ENCODE measurements at places on chromosomes 11 and 22.
A peak's percentile ranks its signal among the peaks of the same experiment; 100 is the strongest.

DNA sequence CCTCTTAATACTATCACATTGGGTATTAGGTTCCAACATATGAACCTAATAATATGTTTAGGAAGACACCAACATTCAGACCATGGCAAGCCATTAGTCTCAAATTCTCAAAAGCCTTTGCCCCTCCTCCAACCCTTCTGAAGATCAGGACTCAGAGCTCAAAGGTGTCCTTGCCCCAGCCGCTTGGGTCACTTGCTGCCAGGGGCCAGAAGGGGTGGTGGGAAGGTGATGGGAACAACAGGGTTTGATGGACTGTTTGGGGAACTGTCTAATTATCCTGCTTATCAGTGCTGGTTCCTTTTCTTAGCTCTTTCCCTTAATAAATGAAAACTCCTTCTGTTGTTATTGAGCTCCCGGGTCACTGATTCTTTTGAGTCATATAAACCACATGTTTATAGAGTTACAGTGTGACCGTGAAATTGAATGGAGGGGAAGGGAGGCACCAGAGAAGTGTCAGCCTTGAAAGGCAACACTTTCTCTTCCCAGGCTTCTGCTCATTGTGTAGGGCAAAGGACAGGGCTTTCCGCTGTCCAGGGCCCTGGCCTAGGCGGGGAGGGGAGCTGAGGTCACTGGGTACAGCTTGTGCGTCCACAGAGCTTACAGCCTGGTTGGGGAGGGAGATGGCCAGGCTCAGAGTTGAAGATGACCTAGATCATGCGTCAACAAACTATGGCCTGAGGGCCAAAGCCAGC is 105.1 kb downstream of the FBXO7 start:
- DNase-seq = no peak

- no peak for DNase-seq
Observed at GRCh38 chr11:78310500-78310909, 107.1 kb downstream of the GAB2 start.

GRCh38 chr11:108222574-108223347 is at the start of the genes ATM and NPAT:
ATM (plus strand) TSS chr11:108223067; CDS start chr11:108227625, 4,558 bp downstream.
NPAT (minus strand) TSS chr11:108222638; CDS start chr11:108222536, 102 bp downstream.
- peak; percentile 94 for DNase-seq

DNA sequence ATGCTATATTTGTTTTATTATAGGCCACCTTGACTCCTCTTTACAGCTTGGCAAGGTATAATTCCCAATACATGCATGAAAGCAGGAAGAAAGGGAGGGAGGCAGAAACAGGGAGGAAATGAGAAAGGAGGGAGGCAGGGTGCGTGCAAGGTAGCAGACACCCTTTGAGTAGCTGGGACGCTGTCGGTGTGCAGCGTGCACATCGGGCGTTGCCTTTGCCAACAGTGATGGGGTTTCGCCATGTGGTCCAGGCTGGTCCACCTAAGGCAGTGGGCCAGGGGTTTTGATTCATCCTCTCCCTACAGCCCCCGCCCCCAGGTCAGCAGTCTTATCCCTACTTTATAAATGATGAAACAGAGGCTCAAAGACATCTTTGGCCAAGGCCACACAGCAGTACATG is 25.0 kb upstream of the PHF21B start:
- no peak for DNase-seq

DNA sequence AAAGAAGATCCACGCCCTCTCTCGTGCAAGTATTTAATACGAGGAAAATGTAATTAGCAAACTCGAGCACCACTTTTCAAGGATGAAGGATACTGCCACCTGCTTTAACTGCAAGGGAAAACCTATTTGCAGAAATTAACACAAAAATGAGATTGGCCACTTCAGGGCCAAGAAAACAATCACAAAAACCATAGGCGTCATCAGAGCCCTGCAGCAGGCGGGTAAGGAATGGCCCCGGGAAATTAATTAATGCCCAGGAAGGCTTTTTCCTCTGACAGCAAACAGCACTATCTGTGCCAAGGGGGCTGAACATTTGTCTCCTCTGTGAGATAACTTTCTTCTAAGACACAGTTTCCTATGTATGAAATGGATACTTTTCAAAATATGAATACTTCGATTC is 255.7 kb downstream of the CTTN start:
- no peak for DNase-seq

GRCh38 chr22:45946805-45947600 is 30.0 kb downstream of the WNT7B start:
- DNase-seq = no peak

DNA sequence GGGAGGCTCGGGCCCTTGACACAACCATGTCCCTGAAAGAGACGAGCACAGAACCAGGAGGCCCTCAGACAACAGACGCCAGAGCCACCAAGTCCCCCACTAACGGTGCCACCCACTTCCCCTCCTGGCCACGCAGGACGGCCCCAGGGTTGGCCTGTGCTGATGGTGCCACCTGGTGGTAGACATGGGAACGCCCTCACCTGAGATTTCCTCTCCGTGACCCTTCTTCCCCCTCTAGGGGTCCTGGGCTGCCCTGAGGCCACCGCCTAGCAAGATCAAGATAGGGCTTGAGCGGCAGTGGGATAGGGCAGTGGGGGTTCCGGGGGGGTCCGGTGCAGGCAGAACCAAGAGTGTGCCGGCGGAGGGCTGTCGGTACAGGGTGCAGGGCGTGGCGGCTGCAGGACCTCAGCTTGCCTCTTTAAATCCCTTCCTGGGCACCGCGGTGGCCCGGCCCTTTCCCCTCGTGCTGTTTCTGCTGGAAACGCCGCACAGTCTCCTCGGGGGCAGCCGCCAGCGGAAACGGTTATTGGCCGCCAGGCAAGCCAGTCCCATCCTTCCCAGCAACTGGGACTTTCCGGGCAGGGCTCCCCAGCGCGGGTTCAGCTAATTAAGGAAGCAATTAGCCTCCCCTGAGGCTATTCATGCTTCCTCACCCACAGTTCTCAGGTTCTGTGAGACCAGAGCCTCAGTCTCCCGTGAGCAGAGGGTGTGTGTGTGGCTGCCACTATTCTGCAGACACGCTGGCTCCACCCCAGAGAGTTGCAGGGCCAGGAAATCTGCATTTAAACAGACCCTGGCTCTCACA is 5.5 kb upstream of the NFAM1 start:
- DNase-seq = no peak

- no peak for DNase-seq
Observed at GRCh38 chr22:36397131-36398093, 9.6 kb upstream of the MYH9 start.

DNA sequence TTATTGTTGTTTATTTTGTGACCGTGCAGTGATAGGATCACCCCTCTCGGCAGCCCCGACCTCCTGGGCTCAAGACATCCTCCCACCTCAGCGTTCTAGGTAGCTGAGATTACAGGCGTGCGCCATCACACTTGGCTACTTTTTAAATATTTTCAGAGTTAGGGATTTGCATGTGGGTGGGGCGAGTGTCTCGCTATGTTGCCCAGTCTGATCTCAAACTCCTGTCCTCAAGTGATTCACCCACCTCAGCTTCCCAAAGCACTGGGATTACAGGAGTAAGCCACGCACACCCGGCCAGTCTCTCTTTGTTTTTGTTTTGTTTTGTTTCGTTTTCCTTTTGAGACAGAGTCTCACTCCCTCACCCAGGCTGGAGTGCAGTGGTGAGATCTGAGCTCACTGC is 1.2 kb upstream of the INTS5 start:
- DNase-seq = no peak

DNA sequence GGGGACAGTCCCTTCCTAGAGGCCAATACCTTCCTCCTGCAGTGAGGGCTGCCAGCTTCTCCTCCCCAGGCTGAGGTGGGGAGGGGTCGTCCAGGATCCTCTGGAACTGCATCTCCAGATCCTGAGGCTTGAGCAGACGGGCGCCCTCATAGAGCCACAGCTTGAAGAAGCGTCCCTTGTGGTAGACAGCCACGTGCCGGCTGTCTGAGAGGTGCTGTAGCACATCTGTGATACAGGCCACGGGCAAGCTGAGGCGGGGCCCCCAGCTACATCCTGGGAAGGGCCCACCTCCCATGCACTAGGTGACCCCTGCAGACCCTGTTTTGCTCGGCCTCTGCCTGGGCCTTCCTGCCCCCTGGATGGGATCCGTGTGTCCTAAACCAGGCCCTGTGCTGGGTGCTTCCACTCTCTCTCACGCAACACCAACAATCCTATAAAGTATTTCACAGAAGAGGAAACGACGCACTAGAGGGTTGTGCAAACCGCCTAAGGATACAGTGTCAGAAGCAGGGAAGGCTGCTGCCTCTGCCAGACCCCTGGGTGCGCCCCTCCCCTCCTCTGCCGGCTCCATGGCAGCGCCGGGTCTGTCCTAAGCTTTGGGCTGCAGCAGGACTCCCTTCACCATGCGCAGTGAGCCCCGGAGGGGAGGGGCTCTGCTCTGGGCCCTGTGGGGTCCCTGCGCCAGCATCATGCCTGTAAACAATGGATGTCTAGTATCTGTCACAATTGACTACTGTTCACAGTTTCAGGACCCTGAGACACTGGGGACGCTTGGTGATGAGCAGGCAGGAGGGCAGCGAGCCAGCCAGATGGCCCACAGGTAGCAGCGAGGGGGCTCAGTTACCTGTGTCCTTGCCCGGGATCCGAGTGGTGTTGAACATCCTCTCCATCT is 4.5 kb downstream of the CPT1B start:
- DNase-seq = no peak

DNA sequence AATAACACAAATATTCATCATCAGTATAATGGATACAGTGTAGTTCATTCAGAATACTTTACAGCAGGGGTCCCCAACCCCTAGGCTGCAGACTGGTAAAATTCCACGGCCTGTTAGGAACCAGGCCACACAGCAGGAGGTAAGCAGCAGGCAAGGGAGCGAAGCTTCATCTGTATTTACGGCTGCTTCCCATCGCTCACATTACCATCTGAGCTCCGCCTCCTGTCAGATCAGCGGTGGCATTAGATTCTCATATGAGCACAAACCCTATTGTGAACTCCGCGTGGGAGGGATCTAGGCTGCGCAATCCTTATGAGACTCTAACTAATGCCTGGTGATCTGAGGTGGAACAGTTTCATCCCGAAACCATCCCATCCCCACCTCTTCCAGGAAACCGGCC is 125.1 kb downstream of the SERGEF start:
- DNase-seq = no peak

GRCh38 chr22:36211237-36211861 is 9.7 kb upstream of the APOL4 start:
- no peak for DNase-seq

GRCh38 chr11:103652013-103652412 is 384.4 kb upstream of the DDI1 start:
- no peak for DNase-seq

Data from SIG-M5 (cell line).